ENCODE measurements at places on chromosomes 5 and 9. TPM values are rescaled to one million over a fixed set of nuclear protein-coding genes. Genes with fewer than 3 reads are reported as not detected.

NOXA1 gene
- total RNA-seq: 2.0 TPM

C6 gene
- total RNA-seq: 89.5 TPM

DOLK gene
- 8.4 TPM for total RNA-seq

MARVELD2 gene
- total RNA-seq: 0.96 TPM

TMED9 gene
- total RNA-seq: 68.7 TPM

ADAMTS2 gene
- 4.6 TPM for total RNA-seq

STK32A gene
- total RNA-seq: 0.80 TPM

PAPPA gene
- 0.69 TPM for total RNA-seq

CCDC187 gene
- total RNA-seq: not detected

SPATA31E1 gene
- total RNA-seq: not detected

AK8 gene
- 0.74 TPM for total RNA-seq

SMC5 gene
- 11.0 TPM for total RNA-seq

RANBP6 gene
- total RNA-seq: 23.4 TPM

ARID3C gene
- total RNA-seq: not detected

RMI1 gene
- total RNA-seq: 5.2 TPM

TAF11L10 gene
- not detected for total RNA-seq

QRFP gene
- not detected for total RNA-seq

TMEM174 gene
- not detected for total RNA-seq

ASTN2 gene
- 6.1 TPM for total RNA-seq

ST6GALNAC4 gene
- total RNA-seq: 31.3 TPM

GRIN3A gene
- 0.49 TPM for total RNA-seq

UBE2QL1 gene
- 25.5 TPM for total RNA-seq

SH3RF2 gene
- total RNA-seq: 376 TPM
